Articular chondrocyte of knee joint (primary cell): ENCODE measurements at places on chromosomes 6 and 20. TPM values are rescaled to one million over a fixed set of nuclear protein-coding genes. Genes with fewer than 3 reads are reported as not detected.

Gene EPHA7
- total RNA-seq = not detected in 2 replicates

Gene KIF6
- total RNA-seq = 0.76 and 0.78 TPM in 2 replicates

Gene TBPL1
- total RNA-seq = 32.1 and 65.8 TPM in 2 replicates

Gene FKBP1C
- 0.32 and 0.65 TPM in 2 replicates for total RNA-seq

Gene NOX3
- not detected in 2 replicates for total RNA-seq

Gene PPIL6
- total RNA-seq = 3.9 and 6.2 TPM in 2 replicates

Gene PLG
- total RNA-seq = not detected in 2 replicates

Gene ENPP4
- total RNA-seq = 1.6 and 2.4 TPM in 2 replicates

Gene PTCRA
- total RNA-seq = not detected in 2 replicates

Gene APCDD1L
- 4.5 and 6.4 TPM in 2 replicates for total RNA-seq

Gene KIFC1
- total RNA-seq = 10.5 and 15.9 TPM in 2 replicates

Gene CCN6
- 28.4 and 36.8 TPM in 2 replicates for total RNA-seq

Gene C6orf132
- 3.2 and 3.8 TPM in 2 replicates for total RNA-seq

Gene SUMO4
- total RNA-seq = 3.5 and 4.5 TPM in 2 replicates

Gene PHACTR1
- total RNA-seq = 6.0 and 12.2 TPM in 2 replicates

Gene AGER
- 0.54 and 0.78 TPM in 2 replicates for total RNA-seq

Gene IL20RA
- 0.26 and 0.43 TPM in 2 replicates for total RNA-seq

Gene KIZ
- 44.3 and 56.8 TPM in 2 replicates for total RNA-seq
